ENCODE measurements at places on chromosomes 4 and X.

GRCh38 chrX:103565197-103565596, 20.1 kb upstream of the TCEAL4 start:
- no peak for DNase-seq

DNA sequence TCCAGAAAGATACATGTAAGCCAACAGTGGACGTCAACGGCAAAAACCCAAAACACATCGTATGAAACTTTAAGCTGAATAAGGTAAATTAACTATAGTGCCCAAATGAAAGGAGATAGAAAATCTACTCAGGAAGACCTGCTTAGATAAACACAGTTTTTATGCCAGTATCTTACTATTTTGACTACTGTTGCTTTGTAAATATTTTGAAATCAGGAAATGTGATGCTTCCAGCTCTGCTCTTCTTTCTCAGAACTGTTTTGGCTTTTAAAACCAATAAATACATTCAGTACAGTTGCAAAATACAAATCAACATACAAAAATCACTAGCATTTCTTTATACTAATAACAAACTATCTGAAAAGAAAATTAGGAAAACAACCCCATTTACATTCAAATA, 83.8 kb downstream of the SMARCA5 start:
- no peak for DNase-seq

- no peak for DNase-seq
Measured at GRCh38 chrX:108322234-108322633, 116.0 kb downstream of the COL4A6 start.

DNA sequence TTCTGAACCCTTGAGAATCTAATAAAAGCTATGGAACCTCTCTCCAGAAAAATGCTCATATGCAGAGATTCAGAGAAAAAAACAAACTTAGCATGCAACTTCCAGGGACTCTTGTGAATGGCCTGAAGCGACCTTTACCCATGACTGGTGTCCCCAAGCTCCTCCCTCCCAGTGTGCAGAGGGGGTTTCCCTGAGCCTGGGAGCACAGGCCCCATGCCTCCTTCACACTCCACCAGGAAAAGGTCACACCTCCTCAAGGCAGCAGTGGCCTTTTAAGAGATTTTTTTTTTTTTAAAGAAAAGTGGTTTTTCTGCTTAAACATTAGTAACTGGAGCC, 13.3 kb upstream of the UBA6 start:
- peak; percentile 82 for DNase-seq

DNA sequence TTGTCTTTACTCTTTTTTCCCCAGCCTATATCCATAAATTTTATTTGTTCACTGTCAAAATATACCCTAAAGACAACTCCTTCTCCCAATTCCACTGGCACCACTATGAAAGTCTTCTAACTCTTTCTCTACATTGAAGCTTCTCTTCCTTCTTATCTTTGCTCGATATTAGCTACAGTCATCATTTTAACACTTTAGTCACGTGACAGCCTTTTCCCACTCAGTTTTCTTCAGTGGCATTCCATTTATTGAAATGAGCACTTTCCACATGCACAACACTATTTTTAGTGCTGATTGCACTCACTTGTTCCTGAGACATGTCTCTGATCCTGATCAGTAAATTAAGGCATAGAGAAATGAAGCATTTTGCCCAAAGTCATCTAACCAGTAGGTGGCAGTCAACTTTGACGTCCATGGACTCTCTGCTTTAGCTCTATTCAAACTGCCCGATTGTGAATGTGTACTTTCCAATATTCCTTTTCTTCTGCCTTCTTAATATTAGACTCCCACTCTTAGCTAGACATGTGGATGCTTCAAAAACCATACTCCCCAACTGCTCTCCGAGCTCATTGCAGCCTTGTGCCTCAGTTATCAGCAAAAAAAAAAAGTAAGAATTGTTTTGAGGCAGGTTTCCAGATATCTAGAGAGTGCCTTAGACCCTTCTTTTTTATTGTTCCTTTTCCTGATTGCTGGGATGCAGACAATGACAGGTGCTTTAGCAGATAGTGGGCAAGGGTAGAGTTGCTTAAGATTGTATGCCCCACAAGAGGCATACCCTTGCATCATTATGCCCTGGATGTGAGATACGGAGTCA, 394.4 kb upstream of the ADGRL3 start:
- no peak for DNase-seq

GRCh38 chrX:1264556-1264955, 4.1 kb upstream of the CSF2RA start:
- DNase-seq, result no peak

- no peak for DNase-seq
Measured at GRCh38 chr4:60368986-60369385, 831.1 kb upstream of the ADGRL3 start.

GRCh38 chr4:51858605-51859202, 15.8 kb downstream of the DCUN1D4 start:
- DNase-seq, result no peak

DNA sequence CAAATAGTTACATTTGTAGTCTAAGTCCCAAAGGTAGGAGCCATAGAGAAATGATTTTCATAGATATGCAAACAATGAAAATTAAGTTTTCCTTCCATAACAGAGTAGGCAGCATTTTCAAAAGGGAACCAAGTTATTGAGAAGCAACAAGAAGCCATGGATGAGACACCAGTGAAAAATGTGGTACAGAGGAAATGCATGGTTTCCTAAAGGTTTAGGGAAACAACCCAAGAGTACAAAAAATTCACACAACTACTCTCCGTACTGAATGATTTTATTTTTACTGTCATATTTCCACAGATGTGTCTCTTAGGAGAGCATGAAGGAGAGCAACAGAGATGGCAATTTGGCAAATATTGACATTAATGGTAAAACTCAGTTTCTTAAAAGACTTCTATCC, 1408.9 kb upstream of the PCDH7 start:
- no peak for DNase-seq

GRCh38 chrX:30468471-30468870, 109.1 kb downstream of the TASL start:
- DNase-seq, result no peak

DNA sequence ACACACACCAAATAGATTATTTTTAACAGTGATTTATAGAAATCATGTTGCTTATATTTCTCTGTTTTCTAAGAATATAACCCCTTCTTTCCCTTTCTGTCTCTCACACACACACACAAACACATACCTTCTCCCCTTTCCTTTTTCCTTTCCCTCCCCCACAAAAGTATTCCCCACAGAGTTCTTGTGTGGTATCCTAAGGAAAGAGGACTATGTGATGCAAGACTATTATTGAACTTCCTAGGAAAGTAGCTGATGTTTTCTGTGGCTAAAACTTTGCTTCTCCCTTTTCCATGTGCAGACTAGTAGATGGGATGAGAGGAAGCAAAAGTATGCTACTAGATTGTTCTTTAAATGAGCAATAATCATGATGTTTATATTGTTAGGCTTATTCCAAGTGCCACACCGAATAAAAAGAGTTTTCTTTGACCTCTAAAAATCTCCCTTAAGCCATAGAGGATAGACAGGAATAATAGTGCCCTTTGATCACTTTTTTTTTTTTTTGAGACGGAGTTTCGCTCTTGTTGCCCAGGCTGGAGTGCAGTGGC, 38.7 kb downstream of the CPEB2 start:
- DNase-seq, result no peak

- no peak for DNase-seq
Measured at GRCh38 chr4:30860978-30861377, 140.8 kb downstream of the PCDH7 start.

DNA sequence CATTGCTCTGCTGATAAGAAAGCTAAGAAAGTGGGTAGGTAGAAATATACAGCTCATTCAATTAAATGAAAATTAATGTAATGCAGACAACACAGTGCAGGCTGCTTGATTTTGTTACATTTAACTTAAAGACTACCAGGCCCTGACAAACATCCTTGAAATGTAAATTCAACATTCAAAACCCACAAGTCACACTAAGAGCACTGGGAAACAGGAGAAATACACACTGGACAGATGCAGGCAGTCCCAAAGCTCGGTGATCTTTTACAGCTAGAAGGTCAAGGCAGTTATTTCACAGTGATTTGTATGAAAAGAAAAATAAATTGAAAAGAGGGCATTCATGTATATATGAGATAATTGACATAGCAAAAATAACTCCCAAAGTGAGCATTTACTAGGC, 94.3 kb upstream of the PLAC1 start:
- DNase-seq, result no peak

DNA sequence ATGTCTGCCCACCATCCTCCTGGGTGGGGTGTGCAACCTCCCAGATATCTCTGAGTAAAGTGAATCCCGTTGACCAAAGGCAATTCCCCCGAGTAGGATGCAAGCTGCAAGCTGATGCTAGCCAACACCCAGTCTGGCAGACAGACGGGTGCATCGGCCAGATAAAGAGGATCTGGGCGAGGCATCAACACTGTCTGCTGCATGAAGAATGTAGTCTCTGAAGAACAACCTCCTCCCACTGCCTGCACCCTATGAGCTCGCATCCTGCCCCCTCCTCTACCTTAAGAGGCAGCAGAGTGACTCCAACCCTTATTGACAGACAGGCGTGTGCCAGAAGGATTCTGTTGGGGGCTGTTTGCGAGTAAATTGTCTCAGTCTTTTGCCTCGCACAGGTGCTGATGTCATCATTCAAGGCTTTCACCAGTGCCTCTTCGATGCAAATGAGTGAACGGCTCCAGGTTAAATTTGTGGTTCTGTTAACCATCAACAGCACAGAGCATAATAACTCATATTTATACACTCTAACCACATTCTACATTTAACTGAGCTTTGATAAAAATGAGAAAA, 546.9 kb downstream of the BCOR start:
- DNase-seq, result peak; percentile 7

GRCh38 chr4:69073375-69073774, 22.9 kb upstream of the UGT2B7 start:
- DNase-seq, result no peak

DNA sequence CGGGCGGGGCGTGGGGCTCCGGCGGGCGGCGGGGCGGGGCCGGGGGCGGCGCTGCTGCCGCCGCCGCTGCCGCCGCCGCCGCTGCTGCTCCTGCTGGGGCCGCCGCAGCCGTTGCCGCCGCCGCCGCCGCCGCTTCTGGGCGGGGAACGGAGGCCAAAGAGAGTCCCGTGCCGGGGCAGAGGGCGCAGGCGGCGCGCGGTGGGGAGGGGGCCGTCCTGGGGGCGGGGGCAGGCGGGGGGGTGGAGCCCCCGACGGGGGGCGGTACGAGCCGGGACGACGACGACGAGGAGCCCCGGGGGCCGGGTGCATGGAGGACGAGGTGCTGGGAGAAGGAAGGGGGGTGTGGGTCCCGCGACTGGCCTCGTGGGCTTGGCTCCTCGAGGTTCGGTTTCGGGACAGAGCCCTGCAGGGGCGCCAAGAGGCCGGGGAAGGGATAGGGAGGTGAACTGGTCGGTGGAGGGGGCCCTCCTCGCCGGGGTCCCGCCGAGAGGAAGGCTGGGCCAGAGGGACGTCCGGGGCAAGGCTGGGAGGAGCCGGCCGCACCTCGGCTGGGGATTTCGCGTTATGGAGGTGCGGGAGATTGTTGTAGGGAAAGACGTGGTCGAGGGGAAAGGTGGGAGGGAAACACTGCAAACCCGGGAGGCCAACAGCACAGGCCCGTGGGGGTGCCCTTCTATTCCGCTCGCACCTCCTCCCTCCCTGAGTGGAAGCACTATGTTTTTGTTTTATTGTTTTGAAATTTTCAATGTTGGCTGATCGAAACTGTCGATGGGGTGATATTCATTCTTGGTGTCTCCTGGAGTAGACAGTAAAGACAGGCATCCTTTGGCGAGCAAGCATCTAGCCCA, 1.9 kb downstream of the BCORL1 start:
- peak; percentile 22 for DNase-seq

GRCh38 chr4:72969976-72970375, 99.5 kb downstream of the COX18 start:
- no peak for DNase-seq

- no peak for DNase-seq
Measured at GRCh38 chr4:18034099-18034498, 12.5 kb upstream of the LCORL start.

DNA sequence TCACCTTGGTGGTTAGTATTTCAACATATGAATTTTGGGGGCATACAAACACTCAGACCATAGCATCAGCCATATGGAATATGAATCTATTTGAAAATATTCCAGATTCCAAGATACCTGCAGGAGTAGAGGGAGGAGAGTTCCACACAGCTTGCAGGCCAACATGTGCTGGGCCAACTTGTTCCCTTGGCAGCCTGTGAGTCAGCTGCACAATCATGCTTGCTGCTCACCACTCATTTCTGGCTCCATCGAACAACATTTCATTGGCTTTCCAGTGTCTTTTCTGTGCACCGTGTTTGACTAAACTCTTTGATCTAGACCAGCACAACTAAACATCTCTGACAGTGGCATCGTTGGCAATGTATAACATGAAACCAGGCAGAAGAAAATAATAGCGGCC, 282.5 kb upstream of the RASGEF1B start:
- DNase-seq, result no peak

DNA sequence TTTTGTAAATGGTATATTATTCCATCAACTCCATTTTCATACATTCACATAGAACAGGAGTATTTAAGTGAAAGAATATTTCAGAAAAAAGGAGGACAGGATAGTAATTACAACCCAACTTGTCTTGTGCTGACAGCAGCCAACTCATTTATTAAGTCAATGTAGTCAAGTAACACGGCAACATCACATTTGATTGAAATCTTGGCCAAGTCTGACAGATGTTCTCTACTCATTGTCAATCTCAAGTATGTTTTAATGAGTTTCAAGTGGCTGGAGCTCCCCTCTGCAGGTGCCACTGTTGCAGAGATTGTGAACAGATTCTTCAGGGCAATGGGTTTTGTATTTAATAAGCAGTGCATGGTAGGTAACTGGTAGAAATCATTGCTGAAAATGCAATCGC, 332.5 kb downstream of the C4orf33 start:
- no peak for DNase-seq

DNA sequence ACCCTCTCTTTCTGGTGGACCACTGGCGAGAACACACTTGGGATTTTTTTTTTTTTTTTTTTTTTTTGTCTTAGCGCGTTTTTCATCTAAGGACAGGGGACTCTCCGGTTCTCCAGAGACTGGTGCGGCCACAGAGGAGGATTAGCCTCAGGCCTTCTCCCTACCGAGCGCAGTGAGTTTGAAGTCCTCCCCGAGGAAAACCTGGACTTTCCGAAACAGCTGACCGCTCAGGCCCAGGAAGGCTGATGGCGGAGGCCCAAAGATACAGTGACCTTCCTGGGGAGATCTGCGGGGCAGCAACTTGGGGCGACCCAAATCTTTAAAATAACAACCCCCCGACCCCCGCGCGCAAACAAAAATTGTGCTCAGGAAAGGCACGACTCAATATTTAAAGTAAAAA, 9.2 kb downstream of the NKX3-2 start:
- DNase-seq, result no peak

All from activated CD8-positive, alpha-beta T cell treated with anti-CD3 and anti-CD28 coated beads for 36 hours (primary cell).